ENCODE measurements at places on chromosomes 5 and 9. TPM values are rescaled to one million over a fixed set of nuclear protein-coding genes. Genes with fewer than 3 reads are reported as not detected.
A peak's percentile ranks its signal among the peaks of the same experiment; 100 is the strongest.

DNA sequence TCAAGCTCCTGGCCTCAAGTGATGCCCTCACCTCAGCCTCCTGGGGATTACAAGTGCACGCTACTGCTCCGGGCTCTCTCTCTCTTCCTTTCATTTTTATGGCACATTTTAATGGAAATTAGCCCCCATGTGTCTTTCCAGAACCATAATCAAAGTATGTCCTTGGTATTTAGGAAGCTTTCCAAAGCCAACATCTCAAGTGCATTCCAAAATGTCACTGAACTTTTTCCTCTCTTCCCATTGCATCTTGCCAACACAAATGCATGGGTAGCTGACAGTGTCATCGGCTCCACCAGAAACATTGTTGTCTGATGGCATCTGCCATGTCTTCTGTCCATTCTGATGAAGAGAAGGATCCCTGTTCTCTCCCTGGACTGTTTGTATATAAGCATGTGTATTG is 90.5 kb upstream of the ANXA1 start:
- DNase-seq, result no peak

DNA sequence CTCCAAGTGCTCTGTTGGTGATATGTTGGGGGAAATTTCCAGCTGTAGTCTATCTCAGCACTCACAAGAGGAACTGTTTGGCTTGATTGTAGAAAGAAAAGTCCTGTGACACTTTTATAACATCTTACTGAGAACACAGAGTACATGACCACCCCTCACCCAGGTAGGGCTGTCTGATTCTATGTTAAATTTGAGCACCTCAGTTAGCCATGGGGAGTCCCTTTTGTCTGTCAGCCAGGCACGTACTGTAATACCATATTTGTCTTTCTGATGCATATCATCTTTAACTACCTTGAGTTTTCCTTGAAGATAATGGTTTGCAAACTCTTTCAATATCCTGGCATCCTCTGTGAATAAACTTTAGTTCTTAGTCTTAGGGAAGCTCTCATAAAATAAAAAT is 164.5 kb downstream of the IZUMO3 start:
- no peak for DNase-seq

GRCh38 chr9:127123064-127123890 is 842 bp upstream of the ANGPTL2 start:
- DNase-seq, result peak; percentile 37

Gene PPP3R2
- 3.6 TPM for total RNA-seq

DNA sequence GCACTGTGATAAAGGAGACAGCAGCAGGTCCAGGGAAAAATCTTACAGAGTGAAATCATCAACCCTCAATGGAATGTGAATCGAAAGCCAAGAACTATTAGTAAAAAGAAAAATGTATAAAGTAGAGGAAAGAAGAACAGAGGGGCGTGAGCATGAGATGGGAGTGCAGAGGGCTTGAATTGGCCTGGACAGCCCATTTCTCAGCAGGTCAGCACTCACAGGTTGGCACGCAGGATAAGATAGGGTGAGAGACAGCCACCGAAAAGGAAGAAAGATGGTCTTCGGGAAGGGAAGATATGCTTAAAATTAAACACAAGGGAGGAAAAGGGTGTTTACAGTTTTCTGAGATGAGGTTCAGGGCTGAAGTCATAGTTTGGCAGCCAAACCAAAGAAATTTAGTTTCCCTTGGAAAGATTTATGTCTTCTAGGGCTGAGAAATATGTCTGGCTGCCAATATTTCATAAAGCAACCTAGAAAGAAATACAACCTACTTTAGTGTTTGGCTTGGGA is 524.7 kb downstream of the SPATA31D1 start:
- DNase-seq, result peak; percentile 69

- peak; percentile 88 for DNase-seq
These were observed at the start of gene GEMIN5 for GRCh38 chr5:154937718-154938466. Gene GEMIN5 (minus strand): TSS chr5:154938211. CDS start chr5:154938133, 78 bp downstream.

Gene ITGA1
- 374 TPM for total RNA-seq

Gene PROP1
- total RNA-seq, result not detected

DNA sequence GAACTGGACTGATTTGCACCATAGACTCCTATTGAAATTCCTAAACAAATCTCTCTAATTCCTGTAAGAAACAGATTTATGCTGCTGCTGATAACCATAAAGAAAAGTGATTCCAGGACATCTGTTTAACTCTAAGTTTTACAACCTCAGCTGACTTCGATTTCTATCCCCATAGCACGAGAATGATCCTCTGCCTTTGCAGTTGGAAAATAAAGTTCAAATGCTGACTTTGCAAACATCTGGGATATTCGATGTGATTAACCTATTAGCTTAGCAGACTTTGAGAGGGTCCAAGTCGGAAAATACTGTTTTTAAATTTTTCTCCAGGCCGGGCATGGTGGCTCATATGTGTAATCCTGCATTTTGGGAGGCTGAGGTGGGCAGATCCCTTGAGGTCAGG is 247.3 kb downstream of the PSAT1 start:
- peak; percentile 87 for DNase-seq

DNA sequence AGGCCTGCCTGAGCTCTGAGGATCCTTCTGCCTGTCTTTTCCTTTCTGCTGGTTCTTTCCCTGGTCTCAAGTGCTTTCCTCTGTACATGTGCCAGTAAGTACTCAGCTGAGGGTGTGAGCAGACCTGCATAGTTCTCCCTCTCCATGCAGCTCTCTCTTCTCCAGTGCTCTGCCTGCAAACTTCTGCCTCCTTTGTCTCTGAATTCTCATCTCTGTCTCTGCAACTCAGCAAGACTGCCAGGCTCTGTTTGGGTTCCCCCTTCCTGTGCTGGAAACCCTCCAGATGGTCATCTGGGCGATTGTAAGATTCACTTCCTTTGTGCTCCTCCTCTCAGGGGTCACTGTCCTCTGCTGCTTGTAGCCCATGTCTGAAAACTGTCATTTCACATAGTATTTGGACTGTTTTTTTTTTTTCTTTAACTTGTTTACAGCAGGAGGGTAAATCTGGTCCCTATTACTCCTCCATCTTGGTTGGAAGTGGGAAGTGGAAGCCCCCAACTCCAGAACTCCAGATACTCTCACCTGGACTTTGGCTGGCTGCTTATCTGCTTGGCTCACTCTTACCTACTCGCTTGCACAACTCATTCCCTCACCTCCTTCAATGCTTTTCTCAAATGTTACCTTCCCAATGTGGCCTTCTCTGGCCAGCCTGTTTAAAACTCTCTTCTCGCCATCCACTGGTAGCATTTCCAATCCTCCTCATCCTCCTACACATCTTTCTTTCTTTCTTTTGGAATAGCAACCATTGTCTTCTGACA is 175.3 kb upstream of the TBC1D2 start:
- peak; percentile 35 for DNase-seq

Gene KIAA0825
- 17.3 TPM for total RNA-seq

GRCh38 chr9:5140151-5140550 is 45.3 kb downstream of the INSL6 start:
- DNase-seq, result no peak

DNA sequence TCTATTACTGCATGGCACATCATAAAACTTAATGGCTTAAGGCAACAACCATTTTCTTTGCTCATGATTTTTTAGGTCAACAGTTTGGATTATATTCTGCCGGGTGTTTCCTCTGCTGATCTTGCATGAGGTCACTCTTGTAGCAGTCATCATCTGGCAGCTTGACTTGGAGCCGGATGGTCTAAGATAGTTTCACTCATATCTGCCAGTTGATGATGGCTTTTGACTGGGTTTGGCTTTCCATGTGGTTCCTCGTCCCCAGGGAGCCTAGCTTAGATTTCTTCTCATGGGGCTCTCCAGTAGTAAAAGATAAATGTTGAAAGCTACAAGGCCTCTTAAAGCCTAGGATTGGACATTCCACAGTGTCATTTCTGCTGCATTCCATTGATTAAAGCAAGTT is 27.4 kb downstream of the LNPEP start:
- peak; percentile 78 for DNase-seq

GRCh38 chr5:115180165-115180709 is 10.5 kb upstream of the TRIM36 start:
- DNase-seq, result peak; percentile 44

Gene KLF4
- total RNA-seq, result 59.0 TPM

- no peak for DNase-seq
These were observed 557.4 kb downstream of the BNC2 start for GRCh38 chr9:16312962-16313546.

Gene SPINK1
- total RNA-seq, result 14.0 TPM

- DNase-seq, result no peak
These were observed 126.1 kb downstream of the NPR3 start for GRCh38 chr5:32837211-32837610.

DNA sequence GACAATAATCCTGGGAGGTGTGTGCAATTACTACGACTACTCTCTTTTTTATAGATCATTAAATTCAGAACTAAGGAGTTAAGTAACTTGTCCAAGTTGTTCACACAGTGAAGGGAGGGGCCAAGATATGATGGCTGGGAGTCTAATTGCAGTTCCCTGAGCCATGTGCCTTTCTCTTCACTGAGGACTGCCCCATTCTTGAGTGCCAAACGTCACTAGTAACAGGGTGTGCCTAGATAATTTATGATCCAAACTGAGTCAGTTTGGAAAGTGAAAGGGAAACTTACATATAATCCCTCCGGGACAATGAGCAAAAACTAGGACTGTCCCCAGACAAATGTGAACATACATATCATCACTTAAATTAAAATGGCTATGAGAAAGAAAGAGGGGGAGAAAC is 20.2 kb downstream of the IL7R start:
- no peak for DNase-seq

DNA sequence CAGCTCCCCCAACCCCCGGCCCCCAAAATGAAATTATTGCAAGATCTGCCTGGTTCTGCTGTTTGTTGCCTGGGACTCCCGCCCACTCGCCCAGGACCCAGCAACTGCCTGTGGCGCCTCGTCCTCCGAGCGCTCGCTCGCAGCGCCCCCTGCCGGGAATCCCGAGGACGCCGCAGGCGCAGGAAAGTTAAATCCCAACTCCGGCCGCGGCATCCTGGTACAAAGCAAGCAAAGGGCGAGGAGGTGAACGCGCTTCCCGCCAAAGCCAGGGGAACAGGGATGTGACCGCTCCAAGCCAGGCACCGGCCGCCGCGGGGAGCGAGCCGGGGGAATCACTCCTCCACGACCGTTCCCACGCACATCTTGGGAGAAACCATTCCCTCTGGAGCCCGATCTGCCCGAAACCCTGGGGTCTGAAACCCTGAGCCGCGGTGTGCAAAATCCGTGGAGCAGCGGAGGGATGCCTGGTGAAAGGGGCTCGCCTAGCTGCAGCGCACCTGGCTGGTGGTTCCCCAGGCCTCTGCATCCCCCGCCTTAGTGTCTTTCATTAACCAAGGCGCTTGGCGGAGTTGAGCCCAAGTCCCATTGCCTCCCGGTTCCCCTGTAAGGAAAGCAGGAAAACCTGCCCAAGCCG is 1.3 kb downstream of the SEMA5A start:
- peak; percentile 89 for DNase-seq

- DNase-seq, result no peak
These were observed 314.5 kb downstream of the SPATA31D1 start for GRCh38 chr9:82302968-82303655.

DNA sequence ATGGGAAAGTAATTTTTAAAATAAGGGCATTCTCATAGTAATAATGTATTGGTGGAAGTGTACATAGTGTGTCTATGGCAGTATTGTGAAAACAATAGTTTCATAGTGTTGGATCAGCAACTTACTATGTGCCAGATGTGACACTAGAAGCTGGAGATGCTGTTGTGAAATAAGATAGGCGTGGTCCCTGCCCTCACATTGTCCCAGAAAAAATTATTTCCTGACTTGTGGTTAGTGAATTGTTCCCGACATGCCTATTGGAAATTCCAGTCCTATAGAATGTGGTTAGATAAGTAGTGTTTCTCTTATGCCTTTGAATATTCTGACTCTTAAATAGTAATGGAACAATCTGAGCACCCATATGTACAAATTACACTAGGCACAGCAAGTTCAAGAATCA is 55.3 kb upstream of the MTAP start:
- DNase-seq, result no peak

DNA sequence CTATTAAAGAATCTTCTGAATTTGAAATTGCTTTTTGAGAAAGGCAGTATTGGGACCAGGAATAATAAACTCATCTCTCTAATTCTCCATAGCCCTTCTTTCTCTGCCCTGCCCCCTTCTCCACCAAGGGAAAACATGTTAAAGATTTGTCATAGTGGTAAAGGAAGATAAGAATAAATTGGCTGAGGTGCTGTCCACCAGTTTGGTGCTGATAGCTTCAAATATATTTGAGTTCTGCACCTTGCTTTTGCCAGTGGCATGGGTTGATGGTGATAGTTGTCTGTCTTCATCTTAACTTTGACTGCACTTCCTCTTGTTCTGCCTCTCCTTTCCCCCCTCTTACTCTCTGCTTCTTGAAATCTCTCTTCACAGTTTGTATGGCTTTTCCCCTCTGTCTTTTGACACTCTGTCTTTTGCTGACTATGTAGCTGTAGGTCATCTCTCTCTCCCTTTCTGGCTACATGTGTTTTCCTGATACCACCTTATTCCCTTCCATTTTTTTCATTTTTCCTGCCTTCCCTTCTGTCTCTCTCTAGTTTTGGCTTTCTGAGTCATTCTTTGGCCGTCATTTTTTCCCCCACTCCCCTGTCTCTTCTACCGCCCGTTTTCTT is 56.6 kb downstream of the NDUFS4 start:
- no peak for DNase-seq

Data from umbilical cord (tissue), 2 donors.